ENCODE measurements at places on chromosomes 16 and 17. TPM values are rescaled to one million over a fixed set of nuclear protein-coding genes. Genes with fewer than 3 reads are reported as not detected.

GAST gene
- not detected for total RNA-seq

PRAC1 gene
- not detected for total RNA-seq

KRT40 gene
- not detected for total RNA-seq

HOXB8 gene
- total RNA-seq = not detected

SOX9 gene
- not detected for total RNA-seq

KRT12 gene
- not detected for total RNA-seq

LAT gene
- 234 TPM for total RNA-seq

DYNLRB2 gene
- not detected for total RNA-seq

UMOD gene
- total RNA-seq = not detected

GRCh38 chr16:73058221-73058615 lies 10.3 kb upstream of the ZFHX3 start:
- peak; percentile 17 for DNase-seq
- H3K36me3 ChIP-seq = peaks cover 2% of the 10 kb centered on the region
- H3K27me3 ChIP-seq = peaks cover 39% of the 10 kb centered on the region

GRCh38 chr16:12643034-12643455 lies 160.6 kb downstream of the CPPED1 start:
- no peaks in the 10 kb centered on the region for H3K27me3 ChIP-seq
- peaks cover 21% of the 10 kb centered on the region for H3K4me1 ChIP-seq
- H3K36me3 ChIP-seq = no peaks in the 10 kb centered on the region
- no peak for DNase-seq

GRCh38 chr16:29198731-29199521 lies 207.6 kb downstream of the NPIPB11 start:
- H3K27ac ChIP-seq = no peak overlapping the region
- no peaks in the 10 kb centered on the region for H3K4me1 ChIP-seq
- H3K4me3 ChIP-seq = no peak overlapping the region
- no peak for DNase-seq
- H3K36me3 ChIP-seq = no peaks in the 10 kb centered on the region

GRCh38 chr17:64164596-64165285 lies 34.8 kb upstream of the ERN1 start:
- peaks cover 3% of the 10 kb centered on the region for H3K36me3 ChIP-seq
- no peaks in the 10 kb centered on the region for H3K4me1 ChIP-seq
- no peak overlapping the region for H3K4me3 ChIP-seq
- H3K27ac ChIP-seq = no peak overlapping the region

GRCh38 chr16:22874394-22874793 lies 60.4 kb downstream of the HS3ST2 start:
- no peak overlapping the region for H3K27ac ChIP-seq
- DNase-seq = no peak
- H3K4me3 ChIP-seq = no peak overlapping the region
- H3K36me3 ChIP-seq = no peaks in the 10 kb centered on the region

GRCh38 chr16:84243732-84244131 lies 3.9 kb upstream of the KCNG4 start:
- no peak overlapping the region for H3K27ac ChIP-seq
- no peak for DNase-seq
- H3K36me3 ChIP-seq = no peaks in the 10 kb centered on the region

DNA sequence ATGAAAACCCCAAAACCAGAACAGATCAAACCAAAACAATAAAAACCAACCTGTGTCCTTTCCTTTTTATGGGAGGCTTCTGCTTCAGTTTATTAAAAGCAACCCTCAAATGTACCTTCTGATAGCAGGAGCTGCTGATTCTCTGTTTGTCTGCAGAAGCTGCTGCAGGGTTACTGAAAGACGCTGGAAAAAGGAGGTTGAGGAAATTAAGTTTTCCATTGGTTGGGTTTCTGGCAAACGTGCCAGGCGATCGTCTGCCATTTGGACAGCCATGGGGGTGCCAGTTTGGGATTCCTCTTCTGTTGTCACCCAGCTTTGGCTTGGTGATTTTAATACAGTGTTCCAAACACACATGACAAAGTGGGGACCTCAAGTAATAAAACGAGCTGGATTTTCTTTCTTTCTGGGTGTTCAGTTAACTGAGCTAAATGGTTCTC lies 185.4 kb upstream of the ZFHX3 start:
- no peak overlapping the region for H3K4me3 ChIP-seq
- H3K27ac ChIP-seq = no peak overlapping the region
- no peaks in the 10 kb centered on the region for H3K36me3 ChIP-seq
- H3K27me3 ChIP-seq = no peaks in the 10 kb centered on the region

DNA sequence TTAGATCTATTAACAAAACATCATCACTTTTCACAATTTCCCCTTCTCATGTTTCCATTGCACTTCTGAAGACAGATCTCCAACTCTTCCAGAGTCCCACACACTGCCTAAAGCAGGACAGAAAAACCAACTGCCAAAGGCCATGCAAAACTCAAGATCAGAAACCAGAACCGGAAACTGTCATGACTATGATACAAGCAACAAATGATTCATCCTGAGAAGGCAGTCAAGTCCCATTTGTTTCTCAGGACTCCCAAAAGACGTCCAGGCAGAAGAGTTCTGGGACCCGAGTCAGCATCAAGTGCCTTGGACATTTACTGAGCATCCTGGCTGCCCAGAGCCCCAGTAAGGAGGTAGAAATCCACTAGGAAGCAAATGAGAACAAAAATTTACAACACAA lies 38.8 kb downstream of the ERN1 start:
- DNase-seq = peak; percentile 20
- peak overlapping the region; percentile 98 for H3K27ac ChIP-seq
- peaks cover 89% of the 10 kb centered on the region for H3K4me1 ChIP-seq
- peaks cover 60% of the 10 kb centered on the region for H3K36me3 ChIP-seq
- H3K4me3 ChIP-seq = peak overlapping the region; percentile 81
- H3K27me3 ChIP-seq = no peaks in the 10 kb centered on the region

GRCh38 chr17:16075949-16076348 lies 76.3 kb downstream of the TTC19 start:
- H3K4me1 ChIP-seq = no peaks in the 10 kb centered on the region
- no peak for DNase-seq
- H3K27ac ChIP-seq = no peak overlapping the region

DNA sequence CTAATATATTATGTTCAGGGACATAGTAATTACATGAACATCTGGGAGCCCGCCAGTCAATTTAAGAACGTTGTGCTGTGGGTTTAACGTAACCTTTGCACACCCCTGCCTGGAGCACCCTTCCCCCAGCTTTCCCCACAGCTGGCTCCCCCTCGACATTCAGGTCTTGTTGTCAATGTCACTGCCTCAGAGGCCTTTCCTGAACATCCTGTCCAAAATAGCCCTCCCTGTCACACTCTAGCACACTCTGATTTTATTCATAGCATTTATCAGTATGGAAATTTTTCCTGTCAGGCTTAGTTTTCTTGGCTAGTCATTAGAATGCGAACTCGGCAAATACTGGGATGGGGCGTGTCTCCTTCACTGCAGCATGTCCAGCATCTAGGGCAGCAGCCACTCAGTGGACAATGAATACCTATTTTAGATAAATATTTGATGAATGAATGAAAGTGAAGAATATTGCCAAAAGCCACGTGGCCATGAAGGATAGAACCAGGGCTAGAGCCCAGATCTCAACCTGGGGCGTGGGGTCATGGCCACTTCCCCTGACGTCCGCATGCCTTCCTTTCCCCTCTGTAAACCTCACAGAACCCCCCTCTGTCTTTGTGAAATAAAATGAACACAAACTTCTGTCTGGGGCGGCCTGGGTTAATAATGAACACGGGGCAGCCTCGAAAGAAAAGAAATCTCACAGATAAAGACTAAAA lies 10.5 kb downstream of the PIK3R6 start:
- H3K4me3 ChIP-seq = peak overlapping the region; percentile 2
- no peaks in the 10 kb centered on the region for H3K27me3 ChIP-seq
- H3K27ac ChIP-seq = no peak overlapping the region

DNA sequence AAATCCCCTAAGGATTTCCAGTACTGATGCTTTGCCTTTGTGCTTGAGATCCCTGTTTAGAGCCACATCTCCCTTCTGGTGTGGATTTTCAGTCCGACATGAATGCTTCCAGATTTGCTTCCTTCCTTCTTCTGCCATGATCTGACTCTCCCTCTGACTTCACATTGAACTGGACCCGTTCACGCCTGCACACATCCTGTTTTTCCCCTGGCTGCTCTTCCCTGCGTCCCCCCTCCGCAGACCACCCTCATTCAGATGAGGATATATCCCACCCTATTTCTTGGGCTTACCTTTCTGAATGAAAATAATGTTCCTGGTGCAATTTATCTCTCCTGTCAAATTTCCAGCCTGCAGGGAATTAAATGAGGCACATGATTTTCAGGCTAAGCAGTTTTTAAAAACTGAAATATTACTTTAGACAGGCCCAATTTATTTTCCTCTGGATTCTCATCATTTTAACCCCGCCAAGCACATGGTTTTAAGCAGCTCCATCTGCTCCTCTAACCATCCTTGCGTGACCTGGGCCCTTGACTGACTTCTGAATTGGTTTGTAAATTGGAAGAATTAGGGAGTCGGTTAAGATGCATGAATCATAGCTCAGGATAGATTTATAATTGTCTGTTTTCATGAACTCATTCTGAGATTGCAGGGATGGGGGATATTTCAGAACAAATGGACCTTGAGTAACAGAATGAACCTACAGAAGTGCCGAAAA lies 59.2 kb downstream of the BMERB1 start:
- peak overlapping the region; percentile 45 for H3K27ac ChIP-seq
- H3K4me3 ChIP-seq = no peak overlapping the region
- H3K27me3 ChIP-seq = no peaks in the 10 kb centered on the region
- peaks cover 4% of the 10 kb centered on the region for H3K36me3 ChIP-seq
- peaks cover 42% of the 10 kb centered on the region for H3K4me1 ChIP-seq
- no peak for DNase-seq

GRCh38 chr17:56850591-56850990 lies 16.6 kb downstream of the DGKE start:
- H3K4me1 ChIP-seq = no peaks in the 10 kb centered on the region
- DNase-seq = no peak
- no peak overlapping the region for H3K27ac ChIP-seq
- no peaks in the 10 kb centered on the region for H3K27me3 ChIP-seq
- H3K4me3 ChIP-seq = no peak overlapping the region

DNA sequence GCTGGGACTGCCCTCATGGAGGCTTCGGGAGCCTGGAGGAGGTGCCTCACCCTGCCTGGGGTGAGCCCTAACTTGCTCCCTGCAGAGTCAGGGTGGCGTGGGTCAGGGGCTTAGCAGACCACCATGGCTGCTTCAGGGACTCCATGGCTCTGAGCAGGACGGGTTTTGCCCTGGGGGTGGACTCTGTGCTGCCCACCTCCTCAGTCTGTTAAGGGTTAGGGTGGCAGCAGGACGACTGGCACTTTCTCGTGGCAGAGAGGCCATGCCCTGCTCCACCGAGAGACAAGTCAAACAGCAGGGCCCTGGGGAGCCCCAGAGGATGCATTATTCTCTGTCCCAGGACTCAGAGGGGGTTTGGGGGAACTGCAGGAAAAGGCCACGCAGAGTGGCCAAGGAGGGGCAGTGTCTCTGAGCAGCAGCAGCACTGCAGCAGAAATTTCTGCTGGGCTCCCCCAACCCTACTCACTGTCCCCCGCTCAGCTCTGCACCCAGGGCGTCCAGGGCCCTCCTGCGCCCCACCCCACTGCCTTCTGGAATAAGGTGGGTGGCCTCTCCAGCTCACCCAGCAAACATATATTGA lies 1.8 kb upstream of the PRSS22 start:
- no peaks in the 10 kb centered on the region for H3K36me3 ChIP-seq
- DNase-seq = no peak
- no peak overlapping the region for H3K4me3 ChIP-seq
- no peak overlapping the region for H3K27ac ChIP-seq

DNA sequence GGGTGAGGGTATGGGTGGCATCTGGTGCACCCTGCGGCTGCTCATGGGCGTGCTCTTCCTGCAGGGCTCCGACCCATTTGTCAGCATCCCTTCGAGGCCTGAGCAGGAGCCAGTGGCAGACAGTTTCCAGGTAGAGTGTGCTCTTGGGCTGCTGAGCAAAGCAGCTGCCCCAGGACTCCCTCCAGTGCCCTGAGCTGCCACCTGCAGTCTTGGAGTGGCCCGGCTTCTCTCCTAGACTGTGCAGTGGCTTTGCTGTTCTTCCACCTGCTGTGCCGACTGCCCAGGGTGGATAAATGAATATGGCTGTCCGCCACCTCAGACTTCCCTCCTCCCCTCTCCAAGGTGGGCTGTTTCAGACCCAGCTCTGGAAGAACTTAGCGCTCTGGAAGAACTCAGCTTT lies 10.8 kb upstream of the JPT2 start:
- no peaks in the 10 kb centered on the region for H3K27me3 ChIP-seq
- no peaks in the 10 kb centered on the region for H3K4me1 ChIP-seq
- DNase-seq = no peak
- H3K4me3 ChIP-seq = no peak overlapping the region
- H3K27ac ChIP-seq = no peak overlapping the region
- H3K36me3 ChIP-seq = peaks cover 44% of the 10 kb centered on the region

All from activated T-helper 1 cell treated with anti-CD3 and anti-CD28 coated beads, Interleukin-12 subunit alpha, Interleukin-12 subunit beta, Interleukin-2, Interleukin-4 antibody, amounts not matched to agents 30 ng/mL and 10 ng/mL and 1 ng/mL, durations not matched to agents 14 hours and 24 hours and 36 hours (primary cell).